ENCODE measurements at places on chromosomes 16 and 17. TPM values are rescaled to one million over a fixed set of nuclear protein-coding genes. Genes with fewer than 3 reads are reported as not detected.

Gene KRT20
- 0.43 TPM for total RNA-seq

Gene HEATR9
- total RNA-seq: 0.42 TPM

Gene NOMO2
- 199 TPM for total RNA-seq

Gene SNRNP25
- total RNA-seq: 21.3 TPM

Gene GPR179
- 4.9 TPM for total RNA-seq

Gene HSPB9
- 0.18 TPM for total RNA-seq

Gene TPPP3
- 33.4 TPM for total RNA-seq

Gene PRSS33
- not detected for total RNA-seq

Gene SEZ6L2
- 79.6 TPM for total RNA-seq

Gene KRTAP4-5
- not detected for total RNA-seq

Gene CENPN
- total RNA-seq: 23.9 TPM

Gene KRT40
- not detected for total RNA-seq

Gene CALB2
- total RNA-seq: 0.88 TPM

Gene KRTAP4-1
- total RNA-seq: not detected
